ENCODE measurements at places on chromosomes 12 and 14.
A peak's percentile ranks its signal among the peaks of the same experiment; 100 is the strongest.

GRCh38 chr14:61153431-61153830 is 127.7 kb downstream of the TMEM30B start:
- no peak for DNase-seq

DNA sequence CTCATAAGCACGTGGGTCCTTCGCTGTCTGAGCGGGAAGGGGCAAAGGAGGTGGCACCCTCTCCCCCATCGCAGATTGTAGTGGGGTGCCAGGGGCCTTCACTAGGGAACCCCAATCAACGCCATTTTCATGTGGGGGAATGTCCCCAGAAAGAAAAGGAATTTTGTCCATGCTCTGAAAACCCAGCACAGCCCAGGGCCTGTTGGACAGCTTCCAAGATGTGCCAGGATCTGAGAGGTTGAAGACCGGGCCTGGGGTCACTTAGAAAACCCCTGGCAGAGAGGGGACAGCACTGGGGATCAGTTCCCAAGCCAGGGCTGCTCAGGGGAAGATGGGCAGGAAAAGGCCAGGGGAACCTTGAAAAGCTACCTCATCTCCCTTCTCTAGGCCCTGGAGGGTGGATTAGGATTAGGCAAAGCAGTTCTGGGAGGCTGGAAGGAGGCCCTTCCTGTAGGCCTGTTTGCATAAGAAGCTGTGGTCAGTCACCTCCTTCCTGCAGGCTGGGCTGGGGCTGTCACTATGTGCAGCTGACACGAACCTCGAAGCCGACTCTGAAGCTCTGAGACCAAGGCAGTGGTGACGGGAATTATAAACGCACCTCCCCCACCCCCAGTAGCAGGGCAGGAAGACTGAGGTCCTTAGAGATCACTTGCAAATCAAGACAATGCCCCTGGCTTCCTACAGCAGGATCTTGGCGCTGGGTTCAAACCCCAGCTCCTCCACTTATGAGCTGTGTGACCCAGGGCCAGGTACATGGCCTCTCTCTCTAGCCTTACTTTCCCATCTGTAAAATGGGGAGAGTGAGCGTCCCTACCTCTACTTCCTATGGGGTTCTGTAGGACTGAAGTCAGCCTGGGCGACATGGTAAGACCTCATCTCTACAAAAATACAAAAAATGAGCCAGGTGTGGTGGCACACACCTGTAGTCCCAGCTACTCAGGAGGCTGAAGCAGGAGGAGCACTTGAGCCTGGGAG is 29.0 kb downstream of the TESC start:
- DNase-seq = no peak

- no peak for DNase-seq
Observed at GRCh38 chr14:33484264-33484663, 466.6 kb downstream of the EGLN3 start.

DNA sequence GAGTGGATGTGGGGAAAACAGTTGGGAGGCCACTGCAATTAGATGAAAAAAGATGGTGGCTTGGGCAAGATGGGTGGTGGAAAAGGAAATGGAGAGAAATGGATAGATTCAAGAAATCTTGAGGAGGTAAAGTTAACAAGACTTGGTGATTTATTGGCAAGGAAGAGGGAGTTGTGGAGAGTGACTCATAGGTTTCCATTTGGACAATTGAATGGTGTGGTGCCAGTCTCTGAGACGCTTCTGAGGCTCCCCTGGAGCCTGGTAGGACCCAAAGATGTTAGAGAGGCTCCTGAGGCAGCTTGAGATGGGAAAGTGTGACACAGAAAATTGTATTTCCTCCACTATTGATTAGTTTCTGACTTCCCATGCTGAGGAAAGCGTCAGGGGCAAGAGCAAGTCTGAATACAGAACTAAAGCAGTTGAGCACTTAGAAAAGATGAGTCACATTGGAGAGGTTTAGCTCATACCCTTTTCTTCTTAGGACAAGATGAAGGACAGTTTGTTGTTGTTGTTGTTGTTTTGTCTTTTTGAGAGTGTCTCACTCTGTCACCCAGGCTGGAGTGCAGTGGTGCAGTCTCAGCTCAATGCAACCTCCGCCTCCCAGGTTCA is 4.5 kb downstream of the PRPF40B start:
- DNase-seq = no peak

DNA sequence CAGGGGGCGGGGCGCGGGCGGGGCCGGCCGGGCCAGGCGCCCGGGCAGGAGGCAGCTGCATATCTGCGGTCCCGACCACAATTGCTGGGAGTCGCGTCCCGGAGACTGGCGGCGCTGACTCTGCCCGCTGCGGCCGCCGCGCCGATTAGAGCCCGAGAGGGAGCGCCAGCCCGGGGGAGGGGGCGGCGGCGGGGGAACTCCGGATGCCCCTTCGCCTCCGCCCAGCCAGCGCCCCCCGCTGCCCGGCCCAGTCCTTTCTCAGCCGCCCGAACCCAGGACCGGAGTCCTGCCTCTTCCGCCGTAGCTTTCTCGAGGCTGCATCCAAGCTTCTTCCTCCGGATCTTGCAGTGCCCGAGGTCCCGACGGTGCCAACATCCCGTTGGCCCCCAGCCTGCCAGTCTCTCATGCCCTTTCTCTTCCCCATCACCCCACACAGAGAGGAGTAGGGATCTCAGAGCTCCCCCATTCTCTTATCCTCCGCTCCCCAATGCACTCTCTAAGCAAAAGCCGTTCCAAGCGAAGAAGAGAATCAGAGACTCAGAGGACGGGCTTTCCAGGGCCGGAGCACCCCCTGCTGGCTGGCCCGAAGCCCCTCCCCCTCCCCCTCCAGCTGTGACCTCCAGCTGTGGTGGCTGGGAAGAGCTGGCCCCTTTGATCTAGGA is 8.8 kb upstream of the SP7 start:
- peak; percentile 37 for DNase-seq

- no peak for DNase-seq
Observed at GRCh38 chr12:33357181-33357580, 82.4 kb downstream of the SYT10 start.

DNA sequence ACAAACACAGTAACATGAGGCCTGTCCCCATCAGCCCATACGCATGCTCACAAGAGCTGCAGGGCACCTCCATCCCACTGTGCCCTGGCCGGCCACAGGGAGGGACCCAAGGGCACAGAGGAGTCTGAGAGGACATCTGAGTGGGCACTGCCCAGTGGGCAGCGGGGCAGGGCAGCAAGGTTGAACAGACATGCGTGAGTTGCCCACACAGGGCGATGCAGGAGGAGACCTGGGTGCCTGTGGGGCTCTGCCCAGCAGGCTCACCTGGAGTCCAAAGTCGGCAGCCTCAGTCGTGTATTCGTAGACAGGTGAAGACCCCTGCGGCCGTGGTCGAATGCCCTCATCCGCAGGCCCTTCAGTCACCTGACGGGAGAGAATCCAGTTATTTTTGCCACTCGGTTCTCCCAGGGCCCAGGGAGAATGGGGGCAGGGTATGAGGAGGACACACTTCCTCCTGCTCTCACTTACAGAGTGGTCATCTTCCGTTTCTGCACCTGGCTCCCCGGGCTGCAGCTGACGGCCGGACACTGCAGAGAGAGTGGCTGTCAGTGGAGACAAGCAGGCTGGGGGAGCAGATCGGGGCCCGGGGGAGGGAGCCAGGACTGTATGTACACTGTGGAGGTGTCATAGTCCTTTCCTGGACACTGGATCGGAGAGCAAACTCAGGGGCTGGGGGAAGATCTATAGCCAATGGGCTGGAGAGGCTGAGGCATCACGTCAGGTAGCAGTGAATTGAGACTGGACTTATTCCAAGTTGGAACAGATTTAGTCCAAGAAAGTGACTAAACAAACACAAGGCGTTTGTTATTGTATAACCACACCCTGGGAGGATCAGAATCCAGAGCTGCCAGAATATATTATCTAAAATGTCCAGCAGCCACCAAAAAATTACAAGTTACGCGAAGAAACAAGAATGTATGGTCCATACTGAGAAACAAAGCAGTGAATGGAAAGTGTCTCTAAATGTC is 20.7 kb downstream of the AHNAK2 start:
- no peak for DNase-seq

GRCh38 chr12:13337791-13338190 is 141.3 kb downstream of the EMP1 start:
- no peak for DNase-seq

- no peak for DNase-seq
Observed at GRCh38 chr12:17296882-17297281, 690.9 kb upstream of the LMO3 start.

GRCh38 chr12:49585477-49586459 is 17.8 kb upstream of the MCRS1 start:
- DNase-seq = no peak
